Spinal cord (tissue), 10 donors: ENCODE measurements at places on chromosomes 5 and 9. TPM values are rescaled to one million over a fixed set of nuclear protein-coding genes. Genes with fewer than 3 reads are reported as not detected.

GRCh38 chr5:98637557-98637956 is 135.9 kb upstream of the RGMB start:
- DNase-seq, result no peak
- H3K4me1 ChIP-seq, result no peaks in the 10 kb centered on the region
- H3K27ac ChIP-seq, result no peak overlapping the region
- no peaks in the 10 kb centered on the region for H3K36me3 ChIP-seq
- H3K27me3 ChIP-seq, result no peaks in the 10 kb centered on the region
- no peak overlapping the region for H3K4me3 ChIP-seq

DNA sequence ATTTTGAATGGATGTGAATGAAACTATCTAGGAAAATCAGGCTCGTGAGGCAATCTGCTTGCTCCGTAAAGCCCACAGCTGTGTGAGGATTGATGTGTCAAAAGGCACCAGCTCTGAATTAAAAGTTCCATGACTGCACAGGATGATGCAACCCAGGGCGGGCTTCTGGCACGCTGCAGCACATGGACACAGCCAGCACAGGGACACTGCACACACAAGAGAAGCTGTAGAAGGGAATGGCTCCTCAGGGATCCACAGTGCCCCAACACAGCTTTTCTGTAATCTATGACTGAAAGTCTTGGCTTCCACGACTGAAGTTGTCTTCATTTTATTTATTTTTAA is 151.0 kb downstream of the GCNT1 start:
- no peaks in the 10 kb centered on the region for H3K27me3 ChIP-seq
- no peaks in the 10 kb centered on the region for H3K4me1 ChIP-seq
- no peak overlapping the region for H3K4me3 ChIP-seq
- no peak overlapping the region for H3K27ac ChIP-seq

GRCh38 chr5:156883316-156883875 is 33.3 kb downstream of the PPP1R2B start:
- DNase-seq, result no peak
- H3K36me3 ChIP-seq, result no peaks in the 10 kb centered on the region
- no peaks in the 10 kb centered on the region for H3K4me1 ChIP-seq
- H3K27ac ChIP-seq, result no peak overlapping the region
- no peaks in the 10 kb centered on the region for H3K27me3 ChIP-seq

The SEMA4D gene
- 68.7 TPM for total RNA-seq
